ENCODE measurements at places on chromosomes 3 and 15. TPM values are rescaled to one million over a fixed set of nuclear protein-coding genes. Genes with fewer than 3 reads are reported as not detected.

DNA sequence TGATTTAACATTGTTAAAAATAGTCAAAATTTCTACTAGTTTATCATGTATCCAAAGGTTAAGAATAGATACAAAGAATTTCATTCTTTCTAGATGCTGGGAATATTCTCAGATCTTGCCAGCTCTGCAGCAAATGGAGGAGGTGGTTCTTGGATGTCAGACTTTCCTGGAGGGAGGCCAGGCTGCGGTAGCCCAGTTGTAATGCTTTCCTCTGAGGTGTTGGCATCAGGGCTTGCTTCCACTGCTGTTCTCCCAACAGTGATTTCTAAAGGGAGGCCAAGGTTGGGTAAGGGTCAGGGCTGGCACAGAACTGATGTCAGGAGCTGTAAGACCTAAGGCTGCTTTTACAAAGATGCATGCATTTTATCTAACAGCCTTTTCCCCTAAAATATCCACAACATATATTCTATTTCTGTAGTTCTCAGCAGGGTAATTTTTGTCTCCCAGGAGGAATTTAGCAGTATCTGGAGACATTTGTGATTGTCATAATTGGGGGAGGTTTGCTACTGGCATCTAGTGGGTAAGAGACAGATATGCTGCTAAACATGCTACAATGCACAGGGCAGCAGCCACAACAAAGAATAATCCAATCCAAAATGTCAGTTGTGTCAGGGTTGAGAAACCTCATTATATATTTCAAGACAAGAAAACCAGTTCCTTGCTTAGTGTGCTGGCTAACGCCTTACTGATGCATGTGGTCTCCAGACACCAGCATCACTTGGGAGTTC, 42.0 kb upstream of the SPTSSB start:
- DNase-seq: peak; percentile 67

DNA sequence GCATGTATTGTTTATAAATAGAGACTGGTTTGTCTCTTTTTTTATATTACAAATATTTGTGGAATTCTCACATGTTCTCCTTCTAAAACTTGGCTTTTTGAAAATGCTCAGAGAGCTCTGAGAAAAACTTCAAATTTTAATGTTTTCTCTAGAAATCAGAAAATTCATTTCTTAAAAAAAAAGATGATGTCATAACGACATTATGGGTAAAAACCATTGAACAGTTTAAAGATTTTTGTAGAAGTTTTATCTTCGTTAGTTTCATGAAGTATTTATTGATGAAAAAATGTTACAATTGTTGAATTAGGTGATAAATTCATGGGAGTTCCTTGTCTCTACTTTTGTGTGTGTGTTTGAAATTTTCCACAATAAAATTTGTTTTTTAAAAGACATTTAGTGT, 81.3 kb downstream of the SATB1 start:
- DNase-seq: no peak

DNA sequence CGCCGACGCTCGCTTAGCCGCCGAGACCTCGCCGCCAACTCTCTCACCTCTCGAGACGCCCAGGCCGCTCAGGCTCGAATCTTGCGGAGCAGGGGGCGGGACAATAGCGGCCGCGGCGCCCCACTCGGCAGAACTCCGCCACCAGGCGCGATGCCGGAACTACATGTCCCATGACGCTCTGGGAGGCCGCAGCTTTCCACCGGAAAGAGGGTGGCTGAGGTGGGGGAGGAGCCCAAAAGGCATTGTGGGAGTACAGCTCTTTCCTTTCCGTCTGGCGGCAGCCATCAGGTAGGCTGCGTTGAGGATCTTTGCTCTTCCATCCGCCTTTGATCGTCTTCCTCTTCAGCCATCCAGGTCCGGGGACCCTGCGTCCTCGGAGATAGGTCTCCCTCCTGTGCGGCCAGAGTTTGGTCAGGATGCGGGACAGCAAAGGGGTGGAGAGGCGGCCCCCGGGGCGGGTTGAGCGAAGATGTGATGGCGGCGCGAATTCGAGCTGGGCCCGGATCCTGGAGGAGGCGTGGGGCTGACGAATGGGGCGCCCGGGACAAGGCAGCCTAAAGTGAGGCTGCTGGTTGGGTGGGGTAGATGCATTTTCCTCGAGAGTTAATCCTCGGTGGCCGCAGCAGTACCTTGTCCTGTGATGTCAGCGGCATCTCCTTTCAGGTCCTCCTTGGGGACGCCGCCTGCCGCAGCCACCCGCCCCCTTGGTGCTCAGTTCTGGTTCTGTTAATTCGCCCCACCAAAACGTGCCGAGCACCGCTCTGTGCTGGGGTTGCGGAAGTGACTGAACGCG, at the start of the genes NKIRAS1 and RPL15:
TSS of gene NKIRAS1 (minus strand) at position 105 of the 793 bp plus-strand sequence. CDS start 6,086 bp downstream, outside the sequence.
TSS of gene RPL15 (plus strand) at position 247 of the 793 bp plus-strand sequence. CDS start 728 bp downstream, outside the sequence.
- peak; percentile 97 for DNase-seq

- no peak for DNase-seq
Observed at GRCh38 chr15:56174649-56175048, 69.0 kb downstream of the RFX7 start.

Gene CLN6
- 12.7 TPM for total RNA-seq

DNA sequence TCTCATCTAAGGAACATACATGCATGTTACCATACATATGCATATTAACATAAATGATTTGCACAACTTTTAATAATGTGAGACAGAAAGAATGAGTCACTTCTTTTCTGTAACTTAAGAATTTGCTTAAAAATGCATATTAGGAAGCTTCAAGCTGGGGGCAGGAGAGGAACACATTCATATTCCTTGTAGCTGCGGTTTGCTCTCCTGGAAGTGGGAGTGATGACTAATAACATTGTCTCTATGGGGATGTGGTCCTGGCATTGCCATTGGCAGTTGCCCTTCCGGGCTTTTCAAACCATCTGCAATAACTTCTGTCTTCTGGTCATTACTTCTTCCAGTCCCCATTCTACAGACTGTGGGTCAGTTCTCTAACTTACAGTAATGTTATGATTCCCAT, 15.6 kb downstream of the CHST2 start:
- no peak for DNase-seq

DNA sequence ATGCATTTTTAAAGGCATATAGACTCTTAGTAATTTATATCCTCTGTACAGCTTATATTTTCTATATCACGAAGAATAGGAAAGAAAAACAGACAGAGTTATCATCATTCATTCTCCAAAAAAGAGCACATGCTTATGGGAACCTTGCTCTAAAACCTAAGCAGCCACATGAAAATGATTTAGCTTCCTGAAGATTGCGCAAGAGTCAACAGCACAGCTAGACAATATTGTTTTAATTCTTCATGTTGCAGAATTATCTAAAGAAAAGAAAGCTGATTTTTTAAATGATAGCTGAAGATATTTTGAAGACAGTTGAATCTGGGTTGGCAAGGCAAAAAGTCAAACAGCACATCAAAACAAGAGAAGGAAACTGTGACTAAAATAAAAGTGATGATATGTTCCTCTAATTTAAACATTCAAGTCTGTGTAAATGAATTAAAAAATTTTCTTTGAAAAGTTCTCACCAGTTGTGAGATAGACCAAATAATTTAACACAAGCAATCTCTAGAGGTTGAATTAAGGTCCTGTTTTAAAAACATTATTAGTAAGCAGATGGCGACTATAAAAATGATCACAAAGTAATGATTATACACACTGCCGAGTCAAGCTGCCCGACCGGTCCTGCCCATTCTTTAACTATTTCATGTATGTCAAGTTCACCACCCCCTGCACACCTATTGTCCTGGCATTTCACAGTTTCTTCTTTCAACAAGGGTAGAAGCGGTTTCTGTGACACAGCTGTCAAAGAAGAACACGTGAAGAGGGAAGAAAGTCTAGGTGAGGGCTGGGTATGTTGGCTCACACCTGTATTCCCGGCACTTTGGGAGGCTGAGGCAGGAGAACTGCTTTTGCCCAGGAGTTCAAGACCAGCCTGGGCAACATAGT, 74.2 kb upstream of the BHLHE40 start:
- peak; percentile 61 for DNase-seq
